ENCODE measurements at places on chromosomes 1 and 21. TPM values are rescaled to one million over a fixed set of nuclear protein-coding genes. Genes with fewer than 3 reads are reported as not detected.

GRCh38 chr1:226982451-226983177 lies 42.5 kb downstream of the COQ8A start:
- H3K4me1 ChIP-seq, result no peaks in the 10 kb centered on the region
- no peak for DNase-seq
- H3K27ac ChIP-seq, result no peak overlapping the region
- no peaks in the 10 kb centered on the region for H3K27me3 ChIP-seq
- no peaks in the 10 kb centered on the region for H3K36me3 ChIP-seq
- H3K4me3 ChIP-seq, result no peak overlapping the region

Gene DNTTIP2
- total RNA-seq, result 61.9 TPM

DNA sequence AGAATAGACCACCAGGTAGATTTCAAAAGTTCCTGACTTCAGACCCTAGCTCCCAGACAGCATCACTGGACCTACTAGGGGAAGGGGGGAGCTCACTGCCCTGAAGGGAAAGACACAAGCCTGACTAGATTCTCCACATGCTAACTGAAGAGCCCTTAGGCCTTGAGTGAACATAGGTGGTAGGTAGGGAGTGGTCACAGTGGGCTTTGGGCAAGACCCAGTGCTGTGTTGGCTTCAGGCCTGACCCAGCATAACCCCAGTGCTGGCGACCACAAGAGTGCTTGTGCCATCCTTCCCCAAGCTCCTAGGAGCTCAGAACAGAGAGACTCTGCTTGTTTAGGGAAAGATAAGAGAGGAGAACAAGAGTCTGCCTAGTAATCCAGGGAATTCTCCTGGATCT lies 51.1 kb upstream of the ACADM start:
- no peaks in the 10 kb centered on the region for H3K36me3 ChIP-seq
- no peak for DNase-seq
- no peak overlapping the region for H3K4me3 ChIP-seq
- no peaks in the 10 kb centered on the region for H3K27me3 ChIP-seq
- no peak overlapping the region for H3K27ac ChIP-seq

Gene RCC1
- 27.5 TPM for total RNA-seq

DNA sequence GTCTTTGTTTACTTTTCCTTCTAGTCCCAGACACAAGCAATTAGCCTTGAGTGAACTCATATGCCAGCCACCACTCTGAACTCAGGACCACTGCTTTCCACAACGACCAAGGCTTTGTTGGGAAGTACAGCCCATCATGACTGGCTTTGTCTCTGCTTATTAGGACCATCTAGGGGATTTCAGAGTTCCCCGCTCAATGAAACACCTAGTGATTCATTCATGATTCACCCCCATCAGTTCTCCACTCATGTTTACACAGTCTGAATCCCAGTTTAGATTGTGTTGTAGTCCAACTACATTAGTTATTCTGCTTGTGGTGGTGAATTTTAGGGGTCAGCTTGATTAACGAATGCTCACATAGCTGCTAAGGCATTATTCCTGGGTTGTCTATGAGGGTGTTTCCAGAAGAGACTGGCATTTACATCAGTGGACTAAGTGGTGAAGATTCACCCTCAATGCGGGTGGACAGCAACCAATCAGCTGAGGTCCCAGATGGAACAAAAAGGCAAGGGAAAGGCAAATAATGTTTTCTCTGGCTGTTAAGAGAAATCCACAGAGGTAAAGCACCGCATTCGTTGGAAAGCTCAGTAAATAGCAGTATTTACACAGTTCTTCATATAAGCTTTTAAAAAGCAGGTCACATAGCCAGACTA lies 122.7 kb downstream of the RGS21 start:
- no peak overlapping the region for H3K27ac ChIP-seq
- H3K4me1 ChIP-seq, result no peaks in the 10 kb centered on the region
- H3K36me3 ChIP-seq, result no peaks in the 10 kb centered on the region
- no peak for DNase-seq
- no peak overlapping the region for H3K4me3 ChIP-seq

- no peaks in the 10 kb centered on the region for H3K36me3 ChIP-seq
- H3K4me3 ChIP-seq, result no peak overlapping the region
- H3K27ac ChIP-seq, result no peak overlapping the region
- no peak for DNase-seq
Measured at GRCh38 chr1:86563849-86564248, 17.0 kb downstream of the CLCA4 start.

GRCh38 chr1:40740039-40740996 lies 43.3 kb upstream of the KCNQ4 start:
- no peak for DNase-seq
- peaks cover 58% of the 10 kb centered on the region for H3K36me3 ChIP-seq
- H3K4me3 ChIP-seq, result no peak overlapping the region
- H3K4me1 ChIP-seq, result peaks cover 66% of the 10 kb centered on the region
- H3K27ac ChIP-seq, result peak overlapping the region; percentile 48

GRCh38 chr1:89065079-89065868 lies at the start of gene GBP1:
Gene GBP1 (minus strand): TSS chr1:89065208. CDS start chr1:89063234, 1,974 bp downstream.
- H3K27ac ChIP-seq, result no peak within 1 kb of the TSS
- peak within 1 kb of the TSS; percentile 44 for H3K4me3 ChIP-seq
- H3K27me3 ChIP-seq, result no peaks in the 10 kb centered on the region
- H3K4me1 ChIP-seq, result peaks cover 5% of the 10 kb centered on the region
- DNase-seq, result no peak

- peak overlapping the region; percentile 35 for H3K4me3 ChIP-seq
- H3K4me1 ChIP-seq, result peaks cover 32% of the 10 kb centered on the region
- H3K36me3 ChIP-seq, result no peaks in the 10 kb centered on the region
- no peaks in the 10 kb centered on the region for H3K27me3 ChIP-seq
- DNase-seq, result peak; percentile 81
Measured at GRCh38 chr1:101051688-101052638, 26.4 kb upstream of the DPH5 start.

DNA sequence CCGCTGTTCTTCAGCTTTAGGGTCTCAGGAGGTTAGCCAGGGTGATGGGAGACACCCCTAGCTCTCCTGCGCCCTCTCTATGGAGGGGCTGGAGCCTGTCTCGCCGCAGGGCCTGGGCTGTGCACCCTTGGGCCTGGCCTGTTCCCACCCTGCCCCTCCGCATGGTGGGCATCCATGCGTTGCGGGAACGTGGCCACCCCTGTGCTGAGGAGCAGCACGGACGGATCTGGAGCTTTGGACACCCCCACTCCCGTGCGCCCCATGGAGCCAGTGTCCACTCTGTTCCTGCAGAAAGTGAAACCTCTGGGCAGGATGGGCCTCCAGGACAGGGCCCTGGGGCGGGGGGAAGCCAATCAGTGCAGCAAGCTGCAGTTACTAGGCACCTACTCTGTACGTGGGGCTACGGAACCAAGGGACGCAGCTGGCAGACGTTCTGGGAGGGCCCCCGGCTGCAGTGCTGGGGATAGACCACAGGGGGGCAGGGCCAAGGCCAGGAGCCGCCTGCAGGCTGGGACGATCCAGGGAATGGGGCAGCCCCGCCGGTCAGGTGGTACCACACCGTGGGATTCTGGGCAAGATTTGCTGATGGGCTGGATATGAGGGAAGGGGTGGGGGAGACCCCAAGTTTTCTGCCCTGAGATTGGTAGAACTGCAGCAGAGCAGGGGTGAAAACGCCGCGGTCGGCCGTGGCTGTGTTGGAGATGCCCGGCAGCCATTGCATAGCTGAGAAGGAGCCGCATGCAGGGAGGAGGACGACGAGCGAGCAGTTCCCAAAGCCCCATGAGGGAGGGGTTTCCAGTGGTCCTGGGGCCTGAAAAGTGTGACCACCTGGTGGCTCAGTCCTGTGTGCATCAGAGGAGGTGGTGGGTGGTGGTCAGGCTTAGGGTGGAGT lies 43.3 kb downstream of the TP73 start:
- no peaks in the 10 kb centered on the region for H3K4me1 ChIP-seq
- no peaks in the 10 kb centered on the region for H3K27me3 ChIP-seq
- no peaks in the 10 kb centered on the region for H3K36me3 ChIP-seq
- peak; percentile 81 for DNase-seq
- H3K27ac ChIP-seq, result no peak overlapping the region

GRCh38 chr1:46587069-46587468 lies 17.0 kb downstream of the MKNK1 start:
- H3K27ac ChIP-seq, result no peak overlapping the region
- no peaks in the 10 kb centered on the region for H3K27me3 ChIP-seq
- H3K4me3 ChIP-seq, result no peak overlapping the region
- no peaks in the 10 kb centered on the region for H3K4me1 ChIP-seq
- DNase-seq, result no peak

Gene ASPM
- total RNA-seq, result 53.4 TPM

DNA sequence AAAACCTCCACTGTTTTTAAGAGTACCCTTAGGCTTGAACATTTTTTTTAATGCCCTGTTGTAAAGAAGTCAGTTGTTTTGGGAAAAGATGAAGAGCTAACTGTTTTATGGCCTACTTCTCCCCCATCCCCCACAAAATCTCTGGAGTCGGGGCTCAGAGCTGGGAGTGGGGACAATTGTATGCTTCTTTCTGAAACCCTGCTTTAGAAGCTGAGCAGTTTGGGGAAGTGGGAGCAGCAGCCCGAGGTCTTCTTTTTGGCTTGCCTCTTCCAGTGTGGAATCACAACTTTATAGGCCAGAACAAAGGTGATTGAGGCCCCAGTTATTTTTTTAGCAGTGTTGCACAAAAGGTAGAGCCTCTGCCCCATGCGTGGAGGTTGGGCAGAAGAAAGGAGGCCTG lies 25.2 kb downstream of the PPP2R5A start:
- H3K27ac ChIP-seq, result no peak overlapping the region
- no peaks in the 10 kb centered on the region for H3K4me1 ChIP-seq
- H3K36me3 ChIP-seq, result peaks cover 19% of the 10 kb centered on the region
- DNase-seq, result no peak
- no peaks in the 10 kb centered on the region for H3K27me3 ChIP-seq

- DNase-seq, result no peak
- no peaks in the 10 kb centered on the region for H3K4me1 ChIP-seq
- no peaks in the 10 kb centered on the region for H3K36me3 ChIP-seq
- H3K27me3 ChIP-seq, result no peaks in the 10 kb centered on the region
- H3K4me3 ChIP-seq, result no peak overlapping the region
Measured at GRCh38 chr1:80441664-80442063, 1359.1 kb upstream of the ADGRL2 start.

Gene TOE1
- 8.9 TPM for total RNA-seq

GRCh38 chr1:44073528-44073927 lies 42.3 kb upstream of the SLC6A9 start:
- H3K36me3 ChIP-seq, result no peaks in the 10 kb centered on the region
- no peaks in the 10 kb centered on the region for H3K27me3 ChIP-seq
- H3K4me1 ChIP-seq, result peaks cover 23% of the 10 kb centered on the region
- H3K4me3 ChIP-seq, result no peak overlapping the region
- no peak overlapping the region for H3K27ac ChIP-seq
- DNase-seq, result peak; percentile 82

GRCh38 chr1:164443836-164444235 lies 115.1 kb upstream of the PBX1 start:
- no peaks in the 10 kb centered on the region for H3K27me3 ChIP-seq
- H3K36me3 ChIP-seq, result no peaks in the 10 kb centered on the region
- no peak overlapping the region for H3K4me3 ChIP-seq
- no peaks in the 10 kb centered on the region for H3K4me1 ChIP-seq
- no peak for DNase-seq
- no peak overlapping the region for H3K27ac ChIP-seq

GRCh38 chr1:204241050-204241449 lies 27.3 kb upstream of the GOLT1A start:
- H3K4me3 ChIP-seq, result no peak overlapping the region
- no peaks in the 10 kb centered on the region for H3K27me3 ChIP-seq
- peak; percentile 45 for DNase-seq
- no peak overlapping the region for H3K27ac ChIP-seq

- peaks cover 53% of the 10 kb centered on the region for H3K4me1 ChIP-seq
- peaks cover 26% of the 10 kb centered on the region for H3K36me3 ChIP-seq
- peak overlapping the region; percentile 80 for H3K4me3 ChIP-seq
- peak; percentile 43 for DNase-seq
- 0 out of 2 replicates have a peak overlapping the region, but pooled peaks have one; percentile 1 for H3K27ac ChIP-seq
Measured at GRCh38 chr1:224432146-224432545, 2.5 kb downstream of the WDR26 start.

- no peak overlapping the region for H3K27ac ChIP-seq
- no peaks in the 10 kb centered on the region for H3K27me3 ChIP-seq
- no peak for DNase-seq
Measured at GRCh38 chr1:27572019-27572678, 31.8 kb downstream of the AHDC1 start.

DNA sequence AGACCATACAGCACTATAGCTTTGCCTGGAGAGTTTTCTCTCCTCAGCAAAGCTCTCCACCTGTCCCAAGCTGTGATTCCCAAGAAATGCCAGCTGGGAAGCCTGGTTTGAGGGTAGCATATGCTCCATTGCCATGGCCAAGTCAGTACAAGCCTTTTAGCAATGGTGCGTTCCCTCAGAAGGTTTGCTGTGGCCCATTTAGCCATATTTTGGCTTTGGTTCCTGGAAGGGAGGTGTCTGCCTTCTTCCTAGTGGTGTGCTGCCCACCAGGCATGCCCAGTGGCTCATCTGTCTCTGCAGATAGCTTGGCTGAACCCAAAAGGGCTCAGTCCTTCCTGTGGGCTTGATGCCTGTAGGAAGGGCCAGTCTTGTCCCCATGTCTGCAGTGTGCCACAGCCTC lies 32.4 kb downstream of the GALNT2 start:
- no peaks in the 10 kb centered on the region for H3K27me3 ChIP-seq
- H3K4me1 ChIP-seq, result no peaks in the 10 kb centered on the region
- H3K27ac ChIP-seq, result no peak overlapping the region
- H3K36me3 ChIP-seq, result no peaks in the 10 kb centered on the region
- DNase-seq, result no peak

- no peaks in the 10 kb centered on the region for H3K4me1 ChIP-seq
- H3K36me3 ChIP-seq, result no peaks in the 10 kb centered on the region
- H3K27me3 ChIP-seq, result no peaks in the 10 kb centered on the region
- H3K4me3 ChIP-seq, result no peak overlapping the region
- DNase-seq, result no peak
Measured at GRCh38 chr1:79749607-79750006, 743.1 kb upstream of the ADGRL4 start.

GRCh38 chr1:67840449-67840848 lies 7.2 kb upstream of the GNG12 start:
- no peaks in the 10 kb centered on the region for H3K36me3 ChIP-seq
- H3K27me3 ChIP-seq, result 0 out of 2 replicates have a peak, but pooled peaks cover 2% of the 10 kb centered on the region
- H3K4me1 ChIP-seq, result peaks cover under 1% of the 10 kb centered on the region
- H3K4me3 ChIP-seq, result no peak overlapping the region
- H3K27ac ChIP-seq, result no peak overlapping the region

Gene C1orf116
- total RNA-seq, result not detected

DNA sequence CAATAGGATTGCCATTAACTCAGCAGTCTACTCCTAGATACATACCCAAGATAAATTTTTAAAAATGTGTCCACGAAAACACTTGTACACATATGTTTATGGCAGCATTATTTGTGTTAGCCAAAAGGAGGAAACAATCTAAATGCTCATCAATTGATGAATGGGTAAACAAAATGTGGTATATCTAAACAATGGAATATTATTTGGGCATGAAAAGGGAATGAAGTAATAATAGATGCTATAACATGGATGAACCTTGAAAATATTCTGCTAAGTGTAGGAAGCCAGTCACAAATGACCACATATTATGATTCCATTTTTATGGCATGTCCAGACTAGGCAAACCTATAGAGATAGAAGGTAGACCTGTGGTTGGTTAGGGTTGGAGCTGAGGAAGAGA lies 34.3 kb downstream of the CFHR5 start:
- no peak overlapping the region for H3K4me3 ChIP-seq
- no peak overlapping the region for H3K27ac ChIP-seq
- no peaks in the 10 kb centered on the region for H3K36me3 ChIP-seq
